Vagina (tissue), 2 donors: ENCODE measurements at places on chromosomes 11 and 22. TPM values are rescaled to one million over a fixed set of nuclear protein-coding genes. Genes with fewer than 3 reads are reported as not detected.

ISX gene
- total RNA-seq, result not detected

TRIM49 gene
- not detected for total RNA-seq

CD44 gene
- total RNA-seq, result 869 TPM

PLAAT2 gene
- total RNA-seq, result not detected

MPPED2 gene
- total RNA-seq, result 4.4 TPM

DNA sequence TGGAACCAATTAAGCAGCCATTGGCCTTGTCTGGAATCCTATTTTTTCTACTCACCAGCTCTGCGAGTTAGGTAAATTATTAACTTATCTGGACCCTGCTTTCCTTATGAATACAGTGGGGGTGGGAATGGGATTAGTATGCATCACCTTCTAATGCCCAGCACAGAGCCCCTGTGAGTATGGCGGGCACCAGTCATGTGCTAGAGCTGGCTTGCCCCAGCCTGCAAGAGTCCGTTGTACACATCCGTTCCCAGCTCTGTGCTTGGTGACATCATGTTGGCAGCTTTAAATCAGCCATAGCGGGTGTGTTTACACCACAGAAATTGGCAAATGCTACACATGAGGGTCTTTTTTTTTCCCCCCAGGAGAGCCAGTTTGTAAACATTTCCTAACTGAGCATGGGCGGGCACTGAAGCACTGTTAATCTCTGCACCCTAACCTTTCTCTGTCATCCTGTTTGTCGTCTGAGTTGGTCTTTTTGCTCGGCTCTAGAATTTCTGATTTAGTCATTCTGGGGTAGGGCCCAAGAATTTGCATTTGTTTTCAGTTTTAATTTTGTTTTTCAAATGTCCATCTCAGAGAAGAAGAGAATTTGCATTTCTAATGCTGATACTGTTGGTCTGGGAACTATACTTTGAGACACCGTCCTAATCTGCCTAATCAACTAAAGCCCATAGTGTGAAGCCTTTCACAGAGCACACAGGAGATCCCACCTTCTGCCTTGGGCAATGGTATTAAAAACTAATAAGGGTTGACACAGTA, 130.3 kb upstream of the TBCEL start:
- DNase-seq, result no peak

GRCh38 chr22:23175817-23176644, 4.3 kb upstream of the BCR start:
- no peak for DNase-seq

DNA sequence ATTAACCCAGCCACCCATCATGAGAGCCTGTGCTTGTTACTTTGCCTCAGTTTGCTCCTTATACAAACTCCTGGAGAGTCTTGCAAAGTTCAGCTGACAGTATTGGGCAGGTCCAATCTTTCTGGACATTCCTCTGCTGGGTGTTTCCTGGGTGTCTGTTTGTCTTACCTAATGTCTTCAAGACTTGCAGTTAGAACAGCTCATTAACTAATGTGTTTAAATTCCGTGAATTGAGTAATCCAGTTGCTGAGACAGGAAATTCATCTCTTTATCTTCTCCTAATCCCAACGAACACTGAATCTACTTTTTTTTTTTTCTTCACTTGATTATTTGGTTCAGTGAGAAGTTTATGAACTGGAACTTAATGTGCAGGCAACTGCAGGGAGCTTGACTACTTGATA, 20.6 kb downstream of the BCO2 start:
- no peak for DNase-seq

GRCh38 chr22:24765166-24765565, 9.4 kb downstream of the PIWIL3 start:
- no peak for DNase-seq

GRCh38 chr11:4522339-4522738, 22.7 kb upstream of the OR52M1 start:
- no peak for DNase-seq

DNA sequence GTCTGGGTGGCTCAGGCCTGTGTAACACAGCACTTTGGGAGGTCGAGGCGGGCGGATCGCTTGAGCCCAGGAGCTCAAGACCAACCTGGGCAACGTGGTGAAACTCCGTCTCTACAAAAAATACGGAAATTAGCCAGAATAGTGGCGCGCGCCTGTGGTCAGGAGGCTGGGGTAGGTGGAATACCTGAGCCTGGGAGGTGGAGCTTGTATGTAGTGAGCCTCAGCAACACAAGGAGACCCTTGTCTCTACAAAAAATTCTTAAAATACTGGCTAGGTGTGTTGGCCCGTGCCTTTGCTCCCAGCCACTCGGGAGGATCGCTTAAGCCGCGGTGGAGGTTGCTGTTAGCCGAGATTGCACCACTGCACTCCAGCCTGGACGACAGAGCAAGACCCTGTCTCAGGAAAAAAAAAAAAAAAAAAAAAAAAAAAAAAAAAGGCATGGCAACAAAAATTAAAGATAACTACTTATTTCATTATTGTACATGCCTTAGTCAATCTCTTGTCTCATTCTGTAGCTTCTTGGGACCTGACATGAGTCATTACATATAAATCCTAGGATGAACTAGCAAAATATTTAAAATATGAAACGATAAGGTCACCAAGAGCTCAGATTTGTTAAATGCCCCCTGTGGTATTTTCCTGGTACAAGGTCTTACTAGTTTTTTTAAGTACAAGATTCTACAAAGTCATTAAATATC, 1.1 kb downstream of the TAF1D start:
- no peak for DNase-seq

DNA sequence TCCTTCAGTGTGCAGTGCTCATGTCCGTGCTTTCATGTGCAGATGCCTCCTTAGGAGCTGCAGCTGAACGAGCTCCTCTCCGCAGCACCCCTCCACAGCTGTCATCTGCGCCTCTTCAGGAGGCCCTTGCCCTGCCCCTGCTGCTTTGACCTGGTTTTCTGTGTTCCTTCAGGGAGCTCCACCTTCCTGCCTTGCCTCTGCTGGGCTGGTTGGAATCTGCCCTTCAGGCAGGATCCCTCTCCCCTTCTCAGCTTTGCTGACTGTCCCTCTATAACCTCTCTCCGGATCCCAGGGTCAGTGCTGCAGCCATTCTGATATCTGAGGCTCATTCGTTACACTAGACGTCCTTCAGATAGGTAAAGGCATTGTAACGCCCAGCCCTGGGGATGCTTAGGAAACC, 67.9 kb downstream of the SCN3B start:
- no peak for DNase-seq

- DNase-seq, result no peak
These were observed 24.3 kb downstream of the OSBP2 start for GRCh38 chr22:30718938-30719337.

DNA sequence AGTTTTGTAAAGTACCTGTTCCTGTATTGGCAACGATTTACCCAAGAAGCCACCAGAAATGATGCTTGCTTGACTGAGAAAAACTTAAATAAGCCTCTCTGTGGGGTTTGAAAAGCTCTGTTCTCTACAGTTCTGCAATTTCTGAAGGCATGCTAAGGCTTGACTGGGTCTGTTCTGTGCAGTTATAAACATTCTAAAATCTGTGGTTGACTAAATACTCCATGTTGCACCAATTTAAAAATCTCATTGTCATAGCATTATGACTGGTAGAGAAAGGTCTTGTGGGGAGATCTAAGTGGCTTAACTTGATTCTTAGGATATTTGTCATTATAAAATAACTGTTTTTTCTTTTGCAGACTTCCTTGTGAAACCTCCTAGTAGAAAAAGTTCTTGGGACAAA, 73.7 kb downstream of the MTMR3 start:
- no peak for DNase-seq

- no peak for DNase-seq
These were observed 70.4 kb downstream of the MYO7A start for GRCh38 chr11:77198440-77198849.

DNA sequence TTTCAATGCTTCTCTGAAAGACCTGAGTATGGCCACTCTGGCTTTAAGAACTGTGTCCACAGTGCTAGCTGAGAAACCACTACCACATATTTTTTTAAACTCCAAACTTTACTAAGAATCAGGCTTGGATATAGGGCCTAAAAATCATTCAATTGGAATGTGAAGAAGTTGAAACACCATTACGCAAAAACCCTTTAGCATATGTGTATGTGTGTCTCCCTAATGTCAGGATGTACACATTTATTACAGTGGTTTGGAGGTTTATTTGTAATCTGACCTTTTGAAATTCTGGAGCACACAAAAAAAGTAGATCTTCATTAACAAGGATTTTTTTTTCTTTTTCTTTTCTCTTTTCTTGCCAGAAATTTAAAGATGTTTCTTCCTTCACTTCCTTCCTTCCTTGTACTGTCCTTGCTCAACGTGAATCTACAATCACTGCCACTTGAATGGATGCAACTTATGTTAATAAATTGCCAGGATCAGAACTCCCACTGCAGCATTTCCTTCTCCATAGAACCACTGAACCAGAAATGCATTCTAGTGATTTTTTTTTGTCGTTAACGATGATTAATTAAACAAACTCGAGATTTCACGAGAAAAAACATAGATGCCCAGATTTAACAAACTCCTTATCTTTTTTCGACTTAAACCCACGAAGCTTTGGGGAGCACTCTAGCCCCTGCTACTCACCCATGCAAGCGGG, 3.1 kb upstream of the ADM start:
- no peak for DNase-seq

- DNase-seq, result no peak
These were observed 1.0 kb upstream of the TOB2 start for GRCh38 chr22:41447435-41448188.

DNA sequence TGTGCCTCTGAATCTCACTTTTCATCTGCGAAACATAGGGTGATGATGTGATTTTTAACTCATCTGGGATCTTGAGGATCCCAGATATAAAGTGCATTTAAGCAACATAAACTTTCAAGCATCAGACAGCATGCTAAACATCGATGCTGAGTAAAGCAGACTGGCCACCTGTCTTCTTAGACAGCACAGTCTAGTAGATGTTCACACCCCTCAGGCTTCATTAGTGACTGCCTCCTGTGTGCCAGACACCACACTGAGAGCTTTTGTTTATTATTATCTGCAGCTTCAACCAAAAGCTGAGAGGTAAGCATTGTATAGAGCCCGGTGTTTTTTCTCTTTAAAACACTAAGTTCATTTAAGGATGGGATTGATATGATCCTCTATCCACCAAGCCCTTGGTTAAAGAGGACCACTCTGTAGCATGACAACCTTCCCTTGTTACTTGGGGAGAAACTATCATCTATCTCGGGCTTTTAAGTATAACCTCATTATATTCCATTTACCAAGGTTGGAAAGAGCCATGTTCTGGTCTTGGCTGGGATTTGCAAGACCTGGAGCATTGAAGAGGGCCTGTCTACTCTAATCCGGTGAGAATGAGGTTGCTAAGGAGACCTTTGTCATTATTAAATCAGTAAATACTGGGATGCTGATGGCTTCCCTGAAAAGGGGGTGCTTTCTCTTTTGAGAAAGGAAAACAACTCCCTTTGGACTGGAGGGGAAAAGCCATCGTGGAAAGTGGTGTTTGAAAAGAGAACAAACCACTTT, 114.2 kb upstream of the SEZ6L start:
- no peak for DNase-seq

DNA sequence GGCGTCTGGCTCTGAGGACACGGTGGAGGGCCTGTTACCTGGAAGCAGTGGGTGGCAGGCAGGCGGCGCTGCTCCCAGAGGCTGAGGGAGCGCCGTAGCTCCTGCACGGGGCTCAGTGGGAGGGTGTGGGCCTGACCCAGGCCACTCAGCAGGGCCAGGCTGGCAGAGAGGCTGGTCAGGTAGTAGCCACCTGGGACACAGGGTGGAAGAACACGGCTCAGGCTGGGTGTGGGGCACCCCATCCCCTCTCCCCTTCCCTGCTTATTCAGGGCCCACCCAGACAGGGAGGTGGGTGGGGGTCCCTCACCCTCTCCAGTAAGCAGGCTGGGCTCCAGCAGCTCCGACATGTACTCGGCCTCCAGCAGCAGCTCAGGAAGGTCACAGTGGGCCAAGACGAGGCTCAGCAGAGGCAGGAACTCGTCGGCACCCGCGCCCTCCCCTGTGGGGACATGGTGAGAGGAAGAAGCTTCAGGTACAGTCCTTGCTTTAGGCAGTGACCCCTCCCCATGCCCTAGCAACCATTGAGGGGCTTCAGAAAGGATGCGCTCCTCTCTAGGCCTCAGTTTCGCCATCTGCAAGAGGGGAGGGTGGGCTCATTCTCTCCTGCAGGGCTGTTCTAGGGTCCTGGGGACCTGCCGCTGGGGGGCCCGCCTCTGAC, 2.9 kb downstream of the RIN1 start:
- DNase-seq, result no peak

DNA sequence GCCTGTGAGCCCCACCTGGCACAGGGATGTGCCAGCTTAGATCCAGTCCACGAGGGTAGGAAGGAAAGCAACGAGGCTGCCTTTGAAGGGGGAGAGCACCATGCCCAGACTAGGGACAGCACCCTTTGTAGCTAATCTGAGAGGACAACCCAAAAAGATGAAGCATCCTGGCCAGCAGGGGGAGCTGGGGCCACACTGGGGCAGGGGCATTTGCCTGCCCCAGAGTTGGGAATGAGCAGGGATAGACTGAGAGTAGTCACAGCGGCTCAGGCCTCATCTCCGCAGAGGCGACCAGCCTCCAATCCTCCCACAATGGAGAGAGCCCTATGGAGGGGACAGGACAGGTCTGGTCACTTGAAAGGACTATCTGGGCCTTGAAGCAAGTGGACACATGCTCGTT, 16.4 kb downstream of the LMO1 start:
- DNase-seq, result no peak

- DNase-seq, result no peak
These were observed 200.9 kb downstream of the SOX6 start for GRCh38 chr11:16155448-16155847.

DNA sequence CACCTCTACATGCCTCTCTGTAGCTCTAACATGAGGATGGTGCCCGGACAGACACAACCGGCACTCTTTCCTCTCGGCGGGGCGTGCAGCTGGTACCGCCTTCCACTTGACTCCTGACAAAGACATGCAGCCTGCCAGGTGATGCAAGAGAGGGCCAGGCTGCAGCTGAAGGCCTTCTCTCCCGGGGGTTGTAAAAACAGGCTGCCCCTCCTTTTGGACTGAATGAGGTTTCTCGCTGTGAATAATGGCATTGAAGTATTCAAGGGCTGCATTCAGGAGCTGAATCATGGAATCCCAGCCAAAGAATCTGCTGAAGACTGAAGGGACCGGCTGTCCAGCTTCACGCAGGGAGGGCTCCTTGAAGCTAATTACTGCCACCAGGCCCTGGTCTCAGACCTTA, 110.9 kb downstream of the GALNT18 start:
- no peak for DNase-seq

GRCh38 chr11:125483592-125483991, 12.5 kb downstream of the FEZ1 start:
- DNase-seq, result no peak

DNA sequence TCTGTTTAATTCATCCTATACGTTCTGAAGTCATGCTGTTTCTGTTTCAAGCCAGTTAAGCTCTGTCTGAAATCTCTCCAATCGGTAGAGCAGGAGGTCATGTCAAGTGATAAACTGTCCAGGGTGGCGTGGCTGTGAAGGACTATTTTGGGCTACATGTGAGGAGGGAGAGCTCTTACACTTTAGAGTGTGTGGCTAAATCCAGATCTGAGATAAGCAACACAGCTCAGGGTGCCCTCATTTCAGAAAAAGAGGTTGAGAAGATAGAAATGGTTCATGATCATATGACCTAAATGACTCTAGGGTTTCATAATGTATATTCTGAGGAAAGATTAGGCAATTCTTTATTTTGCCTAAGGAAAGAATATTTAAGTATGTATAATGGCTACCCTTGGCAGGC, 8.4 kb downstream of the BLID start:
- no peak for DNase-seq

GRCh38 chr22:44807915-44808690, 55.7 kb downstream of the ARHGAP8 start:
- DNase-seq, result no peak

- no peak for DNase-seq
These were observed 84.1 kb downstream of the SLC1A2 start for GRCh38 chr11:35335226-35335625.
